ENCODE measurements at places on chromosomes 13 and 19. TPM values are rescaled to one million over a fixed set of nuclear protein-coding genes. Genes with fewer than 3 reads are reported as not detected.

ATP1A3 gene
- total RNA-seq, result 217 TPM

APOC1 gene
- 0.94 TPM for total RNA-seq

F2RL3 gene
- not detected for total RNA-seq

MED29 gene
- total RNA-seq, result 20.0 TPM

NAPSA gene
- 0.63 TPM for total RNA-seq

SMIM24 gene
- not detected for total RNA-seq

FGF21 gene
- total RNA-seq, result not detected

FAM83E gene
- not detected for total RNA-seq

CEACAM7 gene
- total RNA-seq, result not detected

USP12 gene
- 55.7 TPM for total RNA-seq

NPAS1 gene
- total RNA-seq, result 10.0 TPM

PLK5 gene
- total RNA-seq, result 0.31 TPM

CYP4F3 gene
- under 0.01 TPM for total RNA-seq

LINGO3 gene
- 0.94 TPM for total RNA-seq

WASF3 gene
- total RNA-seq, result 21.3 TPM

HSH2D gene
- total RNA-seq, result not detected

ZNF442 gene
- total RNA-seq, result 6.6 TPM

PTGIR gene
- not detected for total RNA-seq

WDR87 gene
- not detected for total RNA-seq

LHB gene
- total RNA-seq, result not detected

JSRP1 gene
- total RNA-seq, result not detected

Measured in parietal lobe (tissue), 2 donors.